Renal cortex interstitium (tissue), 15 donors: ENCODE measurements at places on chromosomes 2 and 18. TPM values are rescaled to one million over a fixed set of nuclear protein-coding genes. Genes with fewer than 3 reads are reported as not detected.

NBEAL1 gene
- polyA plus RNA-seq = 12.0 TPM

DPYSL5 gene
- polyA plus RNA-seq = 8.6 TPM

RBMS1 gene
- 157 TPM for polyA plus RNA-seq

- DNase-seq = no peak
Measured at GRCh38 chr2:216731465-216731864, 36.1 kb upstream of the IGFBP5 start.

GRCh38 chr2:213104903-213105202 is 46.6 kb downstream of the IKZF2 start:
- DNase-seq = no peak

GRCh38 chr2:46836295-46837111 is 79.1 kb downstream of the MCFD2 start:
- no peak for DNase-seq

CD8B2 gene
- polyA plus RNA-seq = 0.20 TPM

DNA sequence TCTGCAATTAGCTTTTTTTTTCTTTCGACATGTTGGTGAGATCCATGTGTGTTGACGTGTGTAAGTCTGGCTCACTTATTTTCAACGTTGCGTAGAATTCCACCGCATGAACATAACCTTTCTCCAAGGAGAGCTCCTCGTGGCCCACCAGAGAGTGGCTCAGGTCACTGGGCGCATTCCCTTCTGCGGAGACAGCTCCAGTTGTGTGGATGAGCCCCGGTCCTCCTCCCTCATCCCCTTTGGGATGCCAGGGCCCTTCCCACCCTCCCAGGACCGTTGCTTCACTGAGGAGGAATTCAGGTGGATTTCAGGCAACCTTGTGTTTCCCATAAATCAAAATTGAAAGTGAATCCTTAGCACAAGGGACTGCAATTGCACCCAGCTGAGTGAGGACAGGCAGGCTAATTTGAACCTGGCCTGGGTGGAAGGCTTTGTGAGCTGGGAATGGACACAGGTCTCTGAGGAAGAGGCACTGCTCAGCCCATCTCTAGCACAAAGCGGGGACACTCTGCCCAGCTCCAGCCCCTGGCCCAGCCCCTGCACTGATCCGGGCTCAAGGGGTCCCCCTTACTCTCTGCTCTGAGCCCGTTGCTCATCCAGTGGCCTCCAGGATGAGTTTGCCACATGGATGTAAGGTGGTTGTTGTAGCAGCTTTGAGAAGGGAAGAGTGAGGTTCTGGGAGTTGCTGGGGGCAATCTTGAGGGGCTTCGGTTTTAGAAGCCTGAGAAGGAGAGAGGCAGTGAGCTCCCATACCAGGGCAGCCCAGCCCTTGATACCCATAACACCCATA is 57.8 kb upstream of the HAAO start:
- DNase-seq = no peak

VAMP5 gene
- 38.1 TPM for polyA plus RNA-seq

GRCh38 chr2:233402346-233402745 is 48.1 kb downstream of the DGKD start:
- no peak for DNase-seq

GRCh38 chr2:121501554-121501953 is 29.1 kb upstream of the RNU4ATAC start:
- no peak for DNase-seq

CHST9 gene
- 4.4 TPM for polyA plus RNA-seq

- DNase-seq = no peak
Measured at GRCh38 chr2:224584785-224585210, 365 bp downstream of the CUL3 start.
